ENCODE measurements at places on chromosomes 1 and 21.

GRCh38 chr1:235093013-235093695 is 35.5 kb downstream of the TOMM20 start:
- DNase-seq: no peak

DNA sequence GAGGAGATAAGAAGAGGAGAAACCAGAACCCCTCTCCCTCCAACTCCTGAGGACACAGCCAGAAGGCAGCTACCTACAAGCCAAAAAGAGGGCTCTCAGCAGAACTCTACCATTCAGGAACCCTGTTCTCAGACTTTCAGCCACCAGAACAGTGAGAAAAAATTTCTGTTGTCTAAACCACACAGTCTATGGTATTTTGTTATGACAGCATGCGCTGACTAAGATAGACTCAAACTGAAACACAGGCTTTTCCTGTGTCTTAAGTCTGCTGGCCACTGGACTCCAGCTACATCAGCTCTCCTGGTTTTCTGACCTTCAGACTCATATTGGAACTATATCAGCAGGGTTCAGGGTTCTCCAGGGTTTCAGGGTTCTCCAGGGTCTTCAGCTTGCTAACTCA is 126.5 kb upstream of the TNFSF4 start:
- no peak for DNase-seq

- DNase-seq: no peak
These were observed 41.9 kb downstream of the SYDE2 start for GRCh38 chr1:85158910-85159309.

GRCh38 chr1:181484821-181485220 is 1.5 kb downstream of the CACNA1E start:
- no peak for DNase-seq

GRCh38 chr1:101653482-101653946 is 343.2 kb downstream of the OLFM3 start:
- no peak for DNase-seq

- DNase-seq: no peak
These were observed 9.8 kb downstream of the INKA2 start for GRCh38 chr1:111729271-111729921.

DNA sequence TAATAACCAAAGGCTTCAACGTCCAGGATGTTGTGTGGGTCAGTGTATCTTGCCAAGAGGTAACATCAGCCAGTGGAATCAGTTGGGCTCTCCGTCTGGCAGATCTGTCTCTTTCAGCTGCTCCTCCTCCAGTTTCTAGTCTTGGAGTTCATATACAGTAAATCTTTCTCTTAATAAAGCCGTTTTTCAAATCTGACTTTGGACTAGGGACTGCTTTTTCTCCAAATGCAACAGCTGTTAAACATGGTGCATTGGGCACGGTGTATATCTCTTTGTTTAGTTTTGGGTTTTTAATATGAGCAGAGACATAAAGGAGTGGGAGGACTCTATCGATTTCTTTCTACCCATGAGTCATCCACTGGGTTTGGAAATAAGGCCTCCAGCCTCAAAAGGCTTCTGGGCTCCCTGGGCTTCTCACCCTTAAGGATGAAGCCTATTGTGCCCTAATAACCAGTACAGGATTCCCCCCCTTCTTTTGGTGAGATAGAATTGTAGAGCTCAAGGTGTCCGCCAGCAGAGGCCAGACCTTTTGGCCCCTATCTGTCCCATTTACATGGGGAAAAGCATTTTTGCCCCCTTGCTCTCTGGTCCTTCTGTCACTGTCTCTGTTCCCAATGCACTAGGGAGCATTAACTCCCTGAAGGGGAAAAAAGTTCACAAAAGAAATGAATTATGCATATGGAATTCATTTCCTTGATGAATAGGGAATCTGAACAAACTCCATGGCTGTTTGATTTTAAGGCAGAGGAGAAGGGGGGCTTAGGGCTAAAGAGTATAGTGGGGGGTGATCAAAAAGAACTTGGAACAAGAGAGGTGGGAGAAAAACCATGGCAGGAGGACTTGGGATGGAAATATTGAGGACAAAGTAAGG is 86.0 kb downstream of the PBX1 start:
- no peak for DNase-seq

GRCh38 chr1:85911742-85912141 is 203.5 kb upstream of the ZNHIT6 start:
- DNase-seq: no peak

DNA sequence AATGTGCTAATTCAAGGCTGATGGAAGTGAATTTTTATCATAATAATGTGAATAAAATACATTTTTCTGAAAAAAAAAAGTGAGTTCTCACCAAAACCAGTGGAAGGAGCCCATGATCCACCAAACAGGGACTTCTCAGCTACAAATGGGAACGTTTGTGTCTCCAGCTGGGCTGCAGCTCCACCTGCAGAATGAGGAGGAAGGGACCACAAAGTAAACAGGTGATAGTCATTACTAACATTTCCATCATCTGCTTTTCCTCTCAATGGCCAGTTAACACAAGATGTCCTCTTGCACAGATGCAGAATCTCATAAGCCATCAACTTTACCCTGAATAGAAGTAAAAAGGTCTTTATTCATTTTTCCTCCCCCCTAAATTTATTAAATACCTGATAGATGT is 246.2 kb downstream of the MRPL39 start:
- no peak for DNase-seq

- DNase-seq: no peak
These were observed 23.4 kb downstream of the TMCO4 start for GRCh38 chr1:19776287-19776686.

DNA sequence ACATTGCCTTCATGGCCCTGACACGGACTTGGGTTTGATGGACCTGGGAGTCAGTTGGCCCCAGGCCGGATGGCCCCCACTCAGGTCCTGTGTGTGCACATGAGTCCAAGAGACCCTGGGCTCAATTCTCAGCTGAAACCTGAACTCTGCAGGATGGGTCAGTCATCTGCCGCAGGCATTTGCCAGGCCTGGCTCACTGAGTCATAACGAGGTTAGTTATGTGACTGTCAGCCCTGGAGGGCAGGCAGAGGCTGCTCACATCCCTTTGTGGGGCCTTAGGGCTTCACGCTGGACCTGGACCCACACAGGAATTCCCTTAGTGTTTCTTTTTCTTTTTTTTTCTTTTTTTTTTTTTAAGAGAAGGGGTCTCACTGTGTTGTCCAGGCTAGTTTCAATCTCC is 46.5 kb downstream of the PSMG1 start:
- no peak for DNase-seq

DNA sequence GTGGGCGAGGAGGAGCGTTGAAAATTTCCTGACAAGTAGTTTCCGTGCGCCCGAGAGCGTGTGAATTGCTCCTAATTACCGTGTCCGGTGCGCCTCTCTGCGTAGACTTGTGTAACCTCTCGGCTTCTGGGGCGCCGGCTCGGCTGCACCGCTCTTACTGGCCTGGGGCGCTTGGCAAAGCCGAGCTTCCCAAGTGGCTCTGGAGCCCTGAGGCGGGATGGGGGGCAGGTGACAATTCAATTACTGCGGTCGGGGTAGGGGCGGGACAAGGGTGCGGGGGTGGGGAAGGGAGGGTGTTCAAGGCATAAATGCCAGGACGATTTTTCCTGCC is 392 bp upstream of the DMRTA2 start:
- DNase-seq: no peak

DNA sequence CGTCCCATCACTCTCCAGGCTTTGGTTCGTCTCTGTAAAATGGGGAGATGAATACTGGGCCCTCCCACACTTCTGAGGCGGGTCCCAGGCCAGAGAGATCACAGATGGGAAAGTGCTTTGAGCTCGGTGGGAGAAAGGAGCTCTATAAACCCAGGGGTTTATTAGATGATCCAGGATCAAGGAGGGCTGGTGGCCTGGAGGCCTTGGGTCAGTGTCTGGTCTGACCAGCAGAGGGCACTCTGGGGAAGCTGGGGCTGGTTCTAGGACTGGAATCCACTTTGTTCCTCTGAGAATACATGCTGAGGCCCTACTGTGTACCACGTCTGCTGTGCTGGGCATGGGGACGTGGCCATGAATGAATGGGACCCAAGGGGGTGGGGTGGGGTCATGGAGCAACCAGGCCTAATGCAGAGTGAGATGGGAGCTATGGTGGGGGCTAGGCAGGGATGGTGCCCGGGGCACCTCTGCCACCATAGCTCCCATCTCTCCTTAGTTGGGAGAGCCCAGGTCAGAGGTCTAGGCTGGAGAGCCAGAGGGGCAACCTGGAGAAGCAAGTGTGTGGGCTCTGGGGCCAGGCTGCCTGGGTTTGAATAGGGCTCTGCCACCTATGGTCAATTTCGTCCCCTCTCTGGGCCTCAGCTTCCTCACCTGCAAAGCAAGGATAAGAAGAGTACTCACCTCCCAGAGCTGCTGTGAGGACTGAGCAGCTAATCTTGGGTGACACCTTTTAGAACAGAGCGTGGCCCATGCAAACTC is 9.0 kb upstream of the FAM131C start:
- DNase-seq: peak; percentile 64

- DNase-seq: peak; percentile 88
These were observed 3.1 kb downstream of the ADAMTSL4 start for GRCh38 chr1:150552128-150552910.

DNA sequence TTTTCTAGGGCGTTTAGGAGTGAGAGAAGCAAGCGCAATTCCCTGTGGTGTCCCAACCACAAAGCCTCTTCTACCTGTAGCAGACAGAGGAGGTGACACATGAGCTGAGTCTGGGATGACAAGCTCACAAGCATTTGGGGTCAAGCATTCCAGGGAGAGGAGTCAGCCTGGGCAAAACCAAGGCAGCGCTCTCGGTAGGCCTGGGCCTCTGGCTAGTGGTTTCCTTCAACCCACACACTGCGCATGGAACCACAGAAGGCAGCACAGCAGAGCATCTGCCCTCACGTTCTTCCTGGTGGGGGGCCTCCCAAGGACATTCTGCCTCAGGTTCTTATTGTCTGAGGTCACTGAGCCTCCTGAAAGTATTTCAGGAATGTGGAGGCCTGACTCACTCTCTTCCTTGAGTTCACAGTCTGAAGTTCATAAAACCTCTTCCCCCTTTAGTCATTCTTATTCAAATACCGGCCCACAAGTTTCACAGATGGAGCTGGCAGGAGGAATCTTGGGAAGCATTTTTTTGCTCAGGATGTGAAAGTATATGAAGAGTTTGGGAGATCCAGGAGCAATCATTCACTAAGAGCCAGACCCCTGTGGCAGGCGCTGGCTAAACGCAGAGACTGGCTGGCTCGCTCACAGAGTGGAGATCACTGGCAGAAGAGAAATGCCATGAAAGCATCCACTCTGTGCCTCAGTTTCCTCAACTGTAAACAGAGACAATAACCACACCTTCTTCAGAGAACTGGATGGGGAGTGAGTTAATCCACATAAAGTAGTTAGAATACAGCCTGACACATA is 26.8 kb downstream of the CCN1 start:
- DNase-seq: no peak

- no peak for DNase-seq
These were observed 561.9 kb upstream of the ADGRL4 start for GRCh38 chr1:79568411-79568810.

Measured in tibial nerve (tissue), 4 donors.